ENCODE measurements at places on chromosomes 7 and 10.
A peak's percentile ranks its signal among the peaks of the same experiment; 100 is the strongest.

- DNase-seq: no peak
Measured at GRCh38 chr7:150450491-150451001, at the start of gene GIMAP8. Gene GIMAP8, plus strand, starts transcription at chr7:150450630. Its CDS starts 16,069 bp downstream, at chr7:150466699.

- DNase-seq: no peak
Measured at GRCh38 chr10:132585732-132586722, 48.4 kb downstream of the INPP5A start.

DNA sequence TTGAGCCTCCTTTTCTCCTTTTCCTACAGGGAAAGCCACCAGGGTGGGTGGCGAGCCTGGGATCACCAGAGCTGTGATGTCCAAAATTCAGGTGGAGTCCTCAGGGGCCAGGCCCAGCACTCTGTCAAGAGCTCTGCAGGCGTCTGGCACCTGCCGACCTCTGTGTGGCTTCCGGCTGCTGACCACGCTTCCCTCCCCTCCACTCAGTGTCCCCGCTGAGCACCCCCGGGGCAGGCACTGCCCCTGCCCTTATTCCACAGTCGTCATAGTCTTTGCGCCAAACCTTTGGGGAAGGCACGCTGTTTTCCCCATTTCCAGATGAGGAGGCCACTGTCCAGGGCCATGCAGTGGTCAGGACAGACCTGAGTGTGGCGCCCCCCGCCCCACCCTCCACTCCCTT, 7.5 kb downstream of the MTG1 start:
- no peak for DNase-seq

- no peak for DNase-seq
Measured at GRCh38 chr10:116780691-116781205, 38.4 kb upstream of the HSPA12A start.

- DNase-seq: no peak
Measured at GRCh38 chr7:139061416-139061815, 25.6 kb upstream of the ZC3HAV1L start.

GRCh38 chr7:51620706-51621105, 304.1 kb upstream of the COBL start:
- DNase-seq: peak; percentile 35

GRCh38 chr7:23967949-23968599, 258.1 kb downstream of the STK31 start:
- DNase-seq: no peak

DNA sequence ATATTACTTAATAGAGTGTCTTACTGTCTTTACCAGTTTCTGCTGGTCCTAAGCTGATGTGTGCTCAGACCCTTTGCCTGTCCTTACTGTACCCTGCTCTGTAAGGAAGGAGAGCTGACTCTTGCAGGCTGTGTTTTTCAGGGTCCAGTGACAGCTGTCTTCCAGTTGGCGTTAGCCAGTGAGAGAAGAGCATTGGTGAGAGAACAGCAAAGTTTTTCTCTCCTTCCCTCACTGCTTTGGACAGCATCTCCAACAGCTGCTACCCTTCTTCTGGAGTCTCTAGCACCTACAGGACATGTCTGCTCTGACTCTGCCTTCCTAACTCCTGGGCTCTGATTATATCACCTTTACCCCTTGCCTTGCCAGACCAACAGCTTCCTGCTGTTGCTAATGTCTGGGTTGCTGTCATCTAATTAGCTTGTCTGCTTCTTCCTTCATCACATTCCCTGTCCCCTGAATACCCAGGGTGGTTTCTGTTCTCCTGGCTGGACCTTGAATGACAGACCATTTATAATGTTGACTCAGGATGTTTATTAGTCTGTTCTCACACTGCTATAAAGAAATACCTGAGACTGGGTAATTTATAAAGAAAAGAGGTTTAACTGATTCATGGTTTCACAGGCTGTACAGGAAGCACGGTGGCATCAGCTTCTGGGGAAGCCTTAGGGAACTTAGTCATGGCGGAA, 23.5 kb upstream of the PANK1 start:
- no peak for DNase-seq

DNA sequence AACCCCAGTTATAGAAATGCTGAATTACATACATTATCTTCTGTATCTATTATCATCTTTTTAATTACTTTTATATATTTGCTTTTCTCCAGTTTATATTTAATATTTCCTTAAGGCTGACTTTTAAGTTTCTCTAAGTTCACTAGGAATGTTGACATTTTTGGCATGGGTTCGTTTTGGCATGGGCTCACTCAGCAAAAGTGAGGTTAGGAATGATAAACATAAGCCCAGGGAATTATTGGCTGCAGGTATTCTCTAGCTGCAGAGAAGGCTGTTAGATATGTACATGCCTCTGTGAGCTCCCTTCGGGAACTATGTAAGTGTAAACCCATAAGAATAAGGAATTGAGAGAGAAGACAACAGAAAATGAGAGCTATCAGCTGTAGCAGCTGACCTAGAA, 63.6 kb upstream of the RAB18 start:
- no peak for DNase-seq

DNA sequence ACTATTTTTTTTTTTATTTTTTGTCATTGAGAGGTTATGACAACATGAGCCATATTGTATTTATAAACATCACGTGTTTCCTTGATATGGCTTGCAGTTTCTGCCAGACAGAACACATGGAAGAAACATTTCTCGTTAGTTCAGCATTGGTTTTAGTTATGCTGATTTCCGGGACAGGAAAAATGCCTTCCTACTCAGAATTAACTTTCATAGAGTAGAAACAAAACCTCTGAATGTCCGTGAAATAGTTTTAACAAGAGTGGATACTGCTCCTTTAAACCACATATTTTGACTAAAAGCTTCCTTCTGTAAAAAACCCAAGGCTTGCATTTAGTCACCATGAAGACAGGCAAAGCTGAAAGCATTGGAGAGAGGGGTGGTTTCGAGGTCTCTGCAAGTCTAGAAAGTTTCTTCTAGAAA, 240.4 kb downstream of the KIAA1217 start:
- DNase-seq: peak; percentile 37

GRCh38 chr10:79020605-79021004, 48.2 kb upstream of the ZMIZ1 start:
- DNase-seq: no peak

- DNase-seq: no peak
Measured at GRCh38 chr7:89849052-89849451, 305.2 kb upstream of the STEAP1 start.

DNA sequence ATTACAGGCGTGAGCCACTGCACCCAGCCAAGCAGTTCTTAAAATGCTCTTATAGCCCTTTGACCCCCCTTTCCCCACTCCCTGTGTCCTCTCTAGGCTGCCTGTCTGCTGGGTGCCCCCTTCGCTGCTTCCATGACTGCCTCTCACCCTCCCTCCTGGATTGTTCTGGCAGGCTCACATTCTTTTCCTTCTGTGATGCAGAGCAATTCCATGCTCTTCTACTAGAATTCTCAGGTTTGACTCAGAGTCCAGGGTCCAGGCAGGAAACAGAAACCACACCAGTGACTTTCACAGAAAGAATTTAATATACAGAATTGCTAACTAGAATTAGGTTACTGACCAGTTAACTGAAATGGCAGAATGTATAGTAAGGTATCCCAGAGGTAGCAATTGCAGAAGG, 244.8 kb downstream of the BAMBI start:
- no peak for DNase-seq
